ENCODE measurements at places on chromosomes 7 and 10. TPM values are rescaled to one million over a fixed set of nuclear protein-coding genes. Genes with fewer than 3 reads are reported as not detected.
A peak's percentile ranks its signal among the peaks of the same experiment; 100 is the strongest.

Gene SLC26A4
- polyA plus RNA-seq, result not detected

Gene CDC14C
- not detected for polyA plus RNA-seq

DNA sequence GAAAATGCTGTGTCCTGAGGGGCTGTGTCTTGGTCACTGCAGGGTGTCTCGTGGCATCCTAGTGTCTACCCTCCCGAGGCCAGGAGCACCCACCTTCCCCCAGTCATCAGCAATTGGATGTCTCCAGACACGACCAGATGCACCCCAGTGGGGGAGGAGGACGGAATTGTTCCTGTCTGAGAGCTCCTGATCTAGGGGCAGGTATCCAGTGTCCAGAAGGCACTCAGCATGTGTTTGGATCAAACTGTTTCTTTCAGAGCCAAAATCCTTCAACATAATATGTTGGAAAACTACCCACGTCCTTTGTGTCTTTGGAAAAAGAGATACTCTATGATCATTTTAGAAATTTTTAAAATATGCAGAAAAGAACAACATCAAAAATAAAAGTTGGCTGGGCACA is 16.9 kb downstream of the PRKRIP1 start:
- DNase-seq, result no peak

Gene OPN1SW
- not detected for polyA plus RNA-seq

- DNase-seq, result no peak
Observed at GRCh38 chr7:117811696-117812095, 61.5 kb downstream of the CTTNBP2 start.

DNA sequence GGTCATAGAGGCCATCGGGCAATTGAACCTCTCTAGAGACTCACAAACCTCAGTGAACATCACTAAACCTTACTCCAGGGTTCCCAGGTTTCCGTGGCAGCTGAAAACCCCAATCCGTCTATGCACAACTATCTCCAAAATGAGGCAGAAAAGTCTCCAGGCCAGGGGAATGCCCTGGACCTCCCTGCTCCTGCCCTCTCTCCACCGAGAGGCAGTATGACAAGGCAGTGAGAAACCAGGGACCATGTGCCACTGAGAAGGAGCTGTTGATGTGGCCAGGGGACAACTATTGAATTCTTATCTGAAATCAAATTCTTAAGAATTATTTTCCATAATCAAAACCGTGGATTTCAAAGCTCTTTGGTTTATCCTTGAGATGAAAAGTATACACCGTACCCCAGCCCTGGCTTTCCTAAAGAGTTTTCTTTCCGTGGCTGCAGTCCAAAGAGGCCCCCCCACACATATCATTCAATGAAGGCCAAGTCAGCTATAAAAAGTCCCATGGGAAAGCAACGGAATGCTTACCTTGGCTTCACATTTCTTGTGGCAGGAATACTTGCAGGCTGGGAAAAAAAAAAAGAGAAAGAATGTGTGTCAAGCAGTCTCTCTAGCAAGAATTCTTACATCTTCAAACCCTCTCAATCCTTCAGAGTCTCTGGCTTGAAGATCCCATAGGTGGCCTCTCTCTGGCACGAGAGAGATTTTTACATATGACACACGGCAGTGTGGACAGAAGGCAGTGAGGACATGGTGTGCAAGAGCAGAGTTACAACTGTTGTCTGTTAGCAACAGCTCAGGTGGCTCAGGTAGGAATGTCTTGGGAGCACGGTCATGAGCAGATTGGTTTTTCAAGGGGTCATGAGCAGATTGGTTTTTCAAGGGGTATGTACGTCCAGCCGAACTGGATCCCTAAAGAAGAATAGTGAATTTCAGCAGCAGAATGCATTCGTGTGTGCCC is 75.2 kb downstream of the TNS3 start:
- no peak for DNase-seq

Gene C10orf90
- not detected for polyA plus RNA-seq

GRCh38 chr10:3887885-3888476 is 103.0 kb upstream of the KLF6 start:
- peak; percentile 72 for DNase-seq

Gene CNNM1
- not detected for polyA plus RNA-seq

DNA sequence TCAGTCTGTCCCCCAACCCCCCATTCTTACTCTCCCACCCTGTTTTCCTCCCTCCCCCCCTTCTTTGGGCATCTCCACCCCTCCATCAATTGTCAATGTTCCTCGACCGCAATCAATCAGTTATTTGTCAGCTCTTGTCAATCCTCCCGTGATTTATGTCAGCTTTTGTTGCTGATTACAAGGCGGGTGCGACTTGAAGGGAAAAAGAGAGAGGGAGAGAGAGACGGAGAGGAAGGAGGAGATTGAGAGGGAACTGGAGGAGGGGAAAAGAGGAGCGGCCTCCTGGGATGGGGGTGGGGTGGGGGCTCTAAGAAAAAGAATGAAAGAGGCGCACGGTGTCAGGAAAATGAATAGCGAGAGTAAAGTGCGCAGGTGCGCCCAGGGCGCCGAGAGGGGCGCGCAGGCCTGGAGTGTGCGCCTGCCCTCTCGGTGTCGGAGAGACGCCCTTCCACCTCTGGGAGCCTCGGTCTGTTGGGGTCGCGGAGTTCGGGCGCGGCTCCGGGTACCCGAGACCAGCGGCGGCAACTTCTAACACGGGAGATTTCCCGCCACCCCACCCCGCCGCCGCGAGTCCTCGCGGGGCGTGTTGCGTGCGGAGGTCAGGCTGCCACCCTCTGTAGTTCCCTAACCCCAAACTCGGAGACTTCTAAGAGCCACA is 1.1 kb upstream of the ZNF503 start:
- DNase-seq, result no peak

DNA sequence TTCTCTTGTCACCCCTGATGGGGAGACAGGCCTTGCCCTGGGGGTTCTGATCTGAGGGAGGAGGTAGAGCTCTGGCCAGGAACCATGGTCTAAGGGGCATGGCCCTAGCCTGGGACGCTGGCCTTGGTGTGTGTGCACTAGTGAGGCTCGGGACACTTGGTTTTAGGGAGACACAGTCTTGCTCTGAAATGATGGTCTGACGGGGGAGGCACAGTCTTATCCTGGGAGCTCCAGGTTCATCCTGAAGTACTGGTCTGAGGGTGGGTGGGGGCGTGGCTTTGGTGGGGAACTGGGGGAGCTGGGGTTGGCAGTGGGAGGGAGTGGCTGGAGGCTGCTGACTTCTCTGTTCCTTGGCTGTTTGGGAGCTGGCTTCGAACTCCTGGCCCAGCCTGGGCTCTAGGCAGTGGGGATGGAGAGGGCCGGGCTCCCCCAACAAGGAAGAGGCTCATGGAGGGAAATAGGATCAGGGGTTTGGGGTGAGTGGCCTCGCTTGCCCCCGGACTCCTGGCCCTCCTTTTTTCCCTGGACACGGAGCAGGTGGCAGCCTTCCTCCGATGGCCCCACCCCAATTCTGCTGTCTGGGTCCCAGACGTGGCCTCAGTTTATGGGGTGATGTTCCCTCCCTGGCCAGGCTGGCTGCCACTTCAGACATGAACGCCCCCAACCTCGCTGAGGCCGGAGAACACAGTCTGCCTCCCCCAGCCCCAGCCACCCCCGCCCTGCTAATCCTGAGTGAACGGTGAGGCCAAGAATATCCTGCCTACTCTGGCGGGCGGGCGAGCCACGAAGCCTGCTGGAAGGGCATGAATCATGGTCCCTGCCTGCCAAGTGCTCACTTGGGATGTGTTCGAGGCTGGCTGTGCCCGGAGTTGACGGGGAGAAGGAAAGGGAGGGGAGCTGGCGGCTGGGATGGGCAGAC is 43.5 kb downstream of the TMEM270 start:
- DNase-seq, result no peak

DNA sequence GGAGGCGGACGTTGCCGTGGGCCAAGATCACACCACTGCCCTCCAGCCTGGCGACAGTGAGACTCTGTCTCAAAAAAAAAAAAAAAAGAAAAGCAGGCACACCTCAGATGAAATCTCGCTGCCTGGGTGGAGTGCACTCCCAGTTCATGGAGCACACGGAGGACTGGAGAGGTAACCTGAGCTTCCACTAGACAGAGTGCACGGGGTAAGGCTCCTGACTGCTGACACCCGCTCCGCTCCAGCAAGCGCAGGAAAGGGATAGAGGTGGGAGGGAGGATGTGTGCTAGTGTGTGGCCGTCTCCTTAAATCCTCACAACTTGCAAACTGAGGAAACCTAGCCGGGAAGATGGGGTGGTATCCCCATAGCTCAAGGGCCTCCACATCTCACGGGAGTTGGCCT is 50.8 kb downstream of the FAM53B start:
- DNase-seq, result no peak

DNA sequence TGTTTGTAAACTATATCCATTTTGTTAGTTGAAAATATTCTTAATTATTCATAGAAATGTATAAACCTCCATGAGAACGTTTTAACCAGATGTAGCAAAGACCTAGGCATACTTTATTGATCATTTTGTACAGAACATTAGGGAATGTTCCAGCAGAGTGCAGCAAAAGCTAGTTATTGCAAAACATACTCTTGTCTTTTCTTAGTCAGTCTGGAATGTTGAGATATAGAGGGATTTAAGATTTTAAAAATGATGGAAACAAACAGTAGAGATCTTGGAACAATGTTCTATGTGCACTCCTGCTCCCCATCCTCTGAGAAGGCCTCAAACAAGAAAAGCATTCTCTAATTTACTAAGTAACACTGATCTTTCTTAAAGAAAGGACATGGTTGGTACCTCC is 292.1 kb downstream of the BBS9 start:
- no peak for DNase-seq

DNA sequence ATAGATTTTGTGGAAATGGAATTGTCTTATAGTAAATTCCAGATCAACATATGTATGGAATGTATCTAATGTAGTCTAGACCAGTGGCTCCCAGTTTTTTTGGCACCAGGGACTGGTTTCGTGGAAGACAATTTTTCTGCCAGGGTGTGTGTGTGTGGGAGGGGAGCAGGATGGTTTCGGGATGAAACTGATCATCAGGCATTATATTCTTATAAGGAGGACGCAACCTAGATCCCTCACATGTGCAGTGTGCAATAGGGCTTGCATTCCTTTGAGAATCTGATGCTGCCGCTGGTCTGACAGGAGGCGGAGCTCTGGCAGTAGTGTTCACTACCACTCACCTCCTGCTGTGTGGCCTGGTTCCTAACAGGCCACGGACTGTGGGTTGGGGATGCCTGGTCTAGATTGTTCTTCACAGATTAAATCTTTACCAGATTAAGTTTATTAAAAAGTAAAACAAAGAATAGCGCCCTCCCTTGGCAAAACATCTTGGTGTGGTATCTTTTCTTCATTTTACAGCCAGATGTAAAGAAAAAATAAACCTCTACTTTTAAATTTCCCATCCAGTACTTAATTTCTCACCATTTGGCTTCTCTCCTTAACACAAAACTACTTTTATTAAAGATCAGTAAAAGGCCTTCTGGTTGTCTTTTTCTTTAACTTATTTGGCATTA is 48.4 kb downstream of the SEPTIN7 start:
- no peak for DNase-seq

Gene PWWP2B
- 3.2 TPM for polyA plus RNA-seq

DNA sequence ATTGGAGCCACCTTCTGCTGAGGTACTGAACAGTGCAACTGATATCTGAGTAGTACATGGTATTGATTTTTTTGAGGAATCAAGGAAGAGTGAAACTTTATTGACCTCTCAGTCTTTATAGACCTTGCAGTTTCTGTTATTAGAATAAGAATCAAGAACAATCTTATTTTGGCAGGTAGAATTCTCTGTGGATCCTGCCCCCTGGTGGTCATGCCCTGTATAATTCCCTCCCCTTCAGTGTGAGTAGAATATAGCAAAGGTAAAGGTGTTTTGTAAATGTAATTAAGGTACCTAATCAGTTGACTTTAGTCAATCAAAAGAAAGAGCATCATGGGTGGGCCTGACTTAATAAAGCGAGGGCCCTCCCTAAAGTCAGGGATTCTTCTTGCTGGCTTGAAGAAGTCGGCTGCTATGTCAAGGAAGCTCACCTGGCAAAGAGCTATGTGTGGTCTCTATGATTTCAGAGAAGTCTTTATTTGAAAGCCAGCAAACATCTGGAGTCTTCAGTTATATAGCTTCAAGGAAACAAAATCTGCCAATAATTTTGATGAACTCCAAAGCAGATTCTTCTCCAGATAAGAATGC is 142.8 kb downstream of the LSM5 start:
- no peak for DNase-seq

- DNase-seq, result no peak
Observed at GRCh38 chr10:115829521-115830205, 443.3 kb downstream of the GFRA1 start.
